Activated CD4-positive, alpha-beta T cell treated with anti-CD3 and anti-CD28 coated beads, Interleukin-2, amount 10 ng/mL, durations not matched to agents 24 days and 14 days (primary cell): ENCODE measurements at places on chromosomes 11 and 22. TPM values are rescaled to one million over a fixed set of nuclear protein-coding genes. Genes with fewer than 3 reads are reported as not detected.

- DNase-seq, result no peak
These were observed 78.1 kb downstream of the KIAA1671 start for GRCh38 chr22:25030636-25031035.

DNA sequence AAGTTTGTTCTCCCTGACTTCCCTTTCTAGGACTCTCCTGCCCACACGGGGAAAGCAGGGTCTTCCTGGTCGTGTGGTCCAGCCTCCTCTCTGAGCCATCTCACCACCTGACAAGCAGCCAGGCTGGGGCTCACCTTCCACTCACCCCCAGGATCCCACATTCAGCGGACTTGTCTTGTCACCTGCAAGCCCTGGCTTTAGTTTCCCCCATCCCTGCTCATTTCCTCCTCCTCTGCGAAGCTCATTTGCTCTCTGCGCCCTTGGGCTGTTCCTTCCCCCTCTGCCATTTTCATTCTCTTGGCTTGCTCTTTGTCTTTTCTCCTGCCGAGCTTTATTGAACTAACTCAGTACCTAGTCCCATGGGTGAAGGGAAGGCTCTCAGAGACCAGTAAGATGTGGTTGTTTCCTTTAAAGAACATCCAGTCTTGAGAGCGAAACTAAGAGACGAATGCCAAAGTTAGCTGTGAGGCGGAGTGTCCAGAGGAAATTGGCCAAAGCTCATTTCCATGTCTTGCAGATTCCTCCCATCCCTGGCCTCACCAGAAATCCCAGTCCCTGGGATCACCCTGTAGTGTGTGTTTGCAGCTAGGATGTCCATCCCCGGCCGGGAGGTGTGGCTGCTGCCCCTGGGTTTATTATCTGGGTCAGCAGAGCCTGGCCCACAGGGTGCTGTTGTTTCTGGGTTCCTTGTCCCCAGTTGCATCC lies 2.0 kb downstream of the ST14 start:
- no peak for DNase-seq

DNA sequence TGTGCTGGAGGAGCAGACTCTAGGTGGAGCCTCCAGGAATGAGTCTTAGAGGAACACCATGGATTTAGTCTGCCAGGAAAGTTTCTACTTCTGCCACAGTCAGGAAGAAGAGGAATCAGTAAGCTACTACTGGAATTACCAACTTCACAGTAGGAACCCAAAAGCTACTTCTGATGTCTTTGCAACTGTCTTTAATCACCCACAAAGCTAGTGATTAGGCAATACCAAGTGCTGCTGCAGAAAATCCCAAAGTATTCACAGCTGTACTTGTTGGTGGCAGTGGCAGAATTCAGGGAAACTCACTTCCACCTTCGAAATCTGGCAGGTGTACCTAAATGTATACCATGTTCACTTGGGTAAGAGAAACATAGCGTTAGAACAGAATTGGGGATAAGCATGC lies 264.5 kb upstream of the SORL1-AS1 start:
- DNase-seq, result no peak

- no peak for DNase-seq
These were observed 80.7 kb upstream of the LMO1 start for GRCh38 chr11:8344346-8344745.

GRCh38 chr22:50528682-50529415 lies 963 bp downstream of the TYMP start:
- DNase-seq, result peak; percentile 70

Gene MPZL2
- 18.5 and 19.3 TPM in 2 replicates for total RNA-seq

DNA sequence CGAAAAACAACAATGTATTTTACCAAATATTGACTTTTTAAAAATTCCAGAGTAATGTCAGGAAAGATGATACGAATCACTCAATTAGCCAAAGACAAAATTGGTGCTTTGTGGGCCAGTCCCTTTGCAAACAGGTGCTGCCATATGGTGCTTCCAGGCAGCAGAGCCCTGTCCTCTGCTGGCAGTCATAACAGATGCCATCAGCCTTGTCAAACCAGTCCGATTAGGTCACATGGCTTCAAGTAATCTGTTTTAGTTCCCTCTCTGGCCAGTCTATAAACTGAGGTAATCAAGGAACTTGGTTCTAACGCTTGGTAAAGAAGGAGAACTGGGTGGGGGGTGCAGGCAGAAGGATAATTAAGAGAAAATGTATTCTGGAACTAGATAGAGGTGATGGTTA lies 49.1 kb upstream of the CAPRIN1 start:
- no peak for DNase-seq

Gene RTCB
- 104 and 105 TPM in 2 replicates for total RNA-seq

GRCh38 chr11:69000831-69001242 lies 12.2 kb downstream of the MRGPRF start:
- DNase-seq, result no peak

Gene AQP11
- 0.38 and 0.65 TPM in 2 replicates for total RNA-seq

Gene KDM4D
- total RNA-seq, result 1.2 TPM in 2 replicates

- no peak for DNase-seq
These were observed 15.0 kb upstream of the SORL1 start for GRCh38 chr11:121437018-121437685.

DNA sequence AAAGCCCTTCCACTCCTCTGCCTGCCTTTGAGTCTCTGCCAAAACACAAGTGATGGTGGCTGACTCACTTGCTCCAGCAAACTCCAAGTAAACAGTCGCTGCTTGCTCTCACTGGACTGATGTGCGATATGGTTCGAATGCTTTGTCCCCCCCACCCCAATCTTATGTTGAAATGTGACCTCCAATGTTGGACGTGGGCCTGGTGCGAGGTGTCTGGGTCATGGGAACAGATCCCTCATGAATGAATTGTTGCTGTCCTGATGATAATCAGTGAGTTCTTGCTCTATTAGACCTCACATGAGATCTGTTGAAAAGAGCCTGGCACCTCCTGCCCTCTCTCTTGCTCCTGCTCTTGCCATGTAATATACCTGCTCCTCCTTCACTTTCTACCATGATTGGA lies 747.9 kb downstream of the OPCML start:
- no peak for DNase-seq

DNA sequence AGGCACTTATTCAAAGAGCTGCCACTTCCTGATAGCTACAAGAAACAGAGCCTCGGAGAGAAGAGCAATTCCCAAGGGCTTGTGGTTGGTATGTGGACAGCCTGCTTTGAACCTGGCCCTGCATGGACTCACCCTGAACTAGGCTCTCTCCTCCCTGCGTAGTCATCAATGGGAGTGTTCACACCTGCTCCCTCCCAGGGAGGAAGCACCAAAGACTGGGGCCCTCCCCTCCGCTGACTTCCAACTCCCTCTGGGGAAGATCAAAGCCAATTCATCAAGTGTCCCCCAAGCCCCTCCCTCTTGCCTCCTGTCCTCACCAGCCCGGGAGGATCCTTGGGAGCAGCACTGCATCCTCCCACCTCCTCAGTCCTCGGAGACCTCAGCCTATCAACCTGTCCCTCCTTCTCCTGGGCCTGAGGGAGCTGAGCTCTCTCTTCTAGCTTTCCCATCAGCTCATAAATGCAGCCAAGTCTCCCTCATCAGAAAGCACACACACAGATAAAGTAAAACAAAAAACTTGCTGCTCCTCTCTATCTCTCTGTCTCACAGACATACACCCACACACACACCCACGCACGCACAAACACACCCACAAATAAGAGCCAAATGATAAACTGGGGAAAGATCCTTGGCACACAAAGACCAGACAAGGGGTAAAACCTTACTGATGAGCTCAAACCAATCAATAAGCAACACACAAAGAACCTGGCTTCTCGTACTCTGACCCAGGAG lies 3.3 kb downstream of the A4GALT start:
- DNase-seq, result no peak

Gene HBB
- not detected in 2 replicates for total RNA-seq

Gene MEI1
- total RNA-seq, result 14.2 and 15.7 TPM in 2 replicates

DNA sequence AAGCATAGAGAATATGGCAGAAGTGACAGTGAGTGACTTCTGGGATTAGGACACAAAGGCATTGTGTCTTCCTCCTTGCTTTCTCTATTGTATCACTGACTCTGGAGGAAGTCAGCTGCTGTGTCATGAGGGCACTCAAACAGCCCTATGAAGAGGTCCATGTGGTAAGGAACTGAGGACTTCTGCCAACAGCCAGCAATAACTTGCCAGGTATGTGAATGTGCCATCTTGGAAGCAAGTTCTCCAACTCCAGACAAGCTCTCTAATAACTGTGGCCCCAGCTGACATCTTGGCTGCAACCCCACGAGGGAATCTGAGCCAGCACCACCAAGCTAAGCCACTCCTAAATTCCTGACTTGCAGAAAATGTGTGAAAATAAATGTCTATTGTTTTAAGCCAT lies 83.6 kb upstream of the ZBED5 start:
- no peak for DNase-seq
